Caco-2 (cell line): ENCODE measurements at places on chromosomes 5 and 9. TPM values are rescaled to one million over a fixed set of nuclear protein-coding genes. Genes with fewer than 3 reads are reported as not detected.

PCDHA4 gene
- 0.07 TPM in 1 of 2 replicates, not detected in the other for total RNA-seq

PCDHGB1 gene
- 0.60 and 0.66 TPM in 2 replicates for total RNA-seq

IRGM gene
- total RNA-seq: 0.19 and 0.29 TPM in 2 replicates

DNA sequence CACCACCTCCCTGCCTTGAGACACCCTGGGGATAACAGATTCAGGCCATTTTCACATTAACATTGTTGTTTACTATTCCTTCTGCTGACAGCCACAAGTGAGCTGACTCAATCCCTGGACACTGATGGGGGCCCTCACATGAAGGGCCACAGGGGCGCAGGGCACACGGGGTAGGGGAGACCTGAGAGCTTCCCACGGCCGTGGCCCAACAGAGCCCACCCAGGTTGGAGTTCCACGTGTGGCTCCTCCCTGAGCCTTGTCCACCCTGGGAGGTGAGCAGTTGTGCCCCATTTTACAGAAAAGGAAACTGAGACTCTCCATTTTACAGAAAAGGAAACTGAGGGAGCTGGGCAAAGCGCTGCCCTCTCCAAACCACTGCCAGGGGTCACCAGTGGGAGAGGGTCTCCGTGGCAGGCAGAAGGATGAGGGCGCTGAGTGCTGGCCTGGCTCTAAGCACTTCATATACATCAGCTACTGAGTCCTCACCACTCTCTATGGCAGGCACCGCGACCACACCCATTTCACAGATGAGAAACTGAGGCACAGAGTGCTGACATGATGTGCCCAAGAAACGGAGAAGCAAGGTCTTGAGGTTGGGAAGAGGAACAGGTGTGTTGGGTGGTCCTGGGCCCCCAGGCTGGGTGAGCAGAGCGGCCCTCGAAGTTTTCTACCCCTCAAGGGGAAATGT lies 2.3 kb downstream of the NINJ1 start:
- no peaks in the 10 kb centered on the region for H3K36me3 ChIP-seq
- DNase-seq: no peak
- no peak overlapping the region for H3K4me3 ChIP-seq
- H3K4me1 ChIP-seq: peaks cover 10% of the 10 kb centered on the region; the same call in 1 of the 2 replicates
- H3K27ac ChIP-seq: peak overlapping the region; percentile 80
